Ovary (tissue), 10 donors: ENCODE measurements at places on chromosomes 11 and 22.

DNA sequence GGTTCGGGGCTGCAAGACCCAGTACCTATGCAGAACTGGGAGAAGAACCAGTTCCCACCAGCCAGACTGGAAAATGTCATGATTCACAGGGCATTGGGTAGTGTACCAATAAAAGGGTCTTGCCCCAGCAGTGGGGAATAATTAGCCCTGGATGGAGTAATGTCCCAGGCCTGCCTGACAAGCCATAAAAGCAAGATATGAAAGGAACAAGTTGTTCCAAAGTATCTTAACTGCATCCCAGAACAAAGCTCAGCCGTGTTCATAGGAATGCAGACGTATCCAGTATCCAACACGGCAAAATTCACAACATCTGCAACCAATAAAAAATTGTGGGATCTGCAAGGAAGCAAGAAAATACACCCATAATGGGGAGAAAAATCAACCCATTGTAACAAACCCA, 47.9 kb downstream of the ASCL2 start:
- H3K4me3 ChIP-seq: no peak overlapping the region
- H3K36me3 ChIP-seq: no peaks in the 10 kb centered on the region
- H3K27me3 ChIP-seq: no peaks in the 10 kb centered on the region
- no peaks in the 10 kb centered on the region for H3K4me1 ChIP-seq
- H3K27ac ChIP-seq: no peak overlapping the region

DNA sequence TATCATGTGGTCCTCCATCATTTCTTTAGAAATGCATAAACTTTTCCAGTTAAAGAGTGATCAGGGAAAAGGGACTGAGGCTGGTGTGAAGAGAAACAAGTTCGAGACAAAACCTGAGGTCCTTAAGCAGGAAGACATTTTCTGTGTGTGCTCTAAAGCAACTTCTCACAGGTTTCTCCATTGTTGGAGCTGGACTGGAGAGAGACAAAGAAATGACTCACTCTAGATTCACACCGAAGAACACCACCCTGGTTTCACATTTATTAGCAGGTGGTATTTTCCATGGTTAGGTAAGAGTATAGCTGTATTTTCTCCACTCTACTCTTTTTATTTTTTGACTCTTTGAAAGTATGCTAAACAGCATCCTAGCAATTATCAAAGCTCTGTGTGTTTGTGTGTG, 736.4 kb downstream of the KCNA4 start:
- no peaks in the 10 kb centered on the region for H3K27me3 ChIP-seq
- DNase-seq: no peak
- no peak overlapping the region for H3K27ac ChIP-seq
- H3K4me3 ChIP-seq: no peak overlapping the region
- H3K4me1 ChIP-seq: no peaks in the 10 kb centered on the region
- no peaks in the 10 kb centered on the region for H3K36me3 ChIP-seq

GRCh38 chr11:118216621-118217481, 8.0 kb downstream of the JAML start:
- no peak overlapping the region for H3K27ac ChIP-seq
- no peaks in the 10 kb centered on the region for H3K4me1 ChIP-seq
- no peak overlapping the region for H3K4me3 ChIP-seq
- DNase-seq: no peak
- H3K27me3 ChIP-seq: no peaks in the 10 kb centered on the region
- no peaks in the 10 kb centered on the region for H3K36me3 ChIP-seq

GRCh38 chr11:22761066-22761465, 68.5 kb downstream of the SVIP start:
- H3K27ac ChIP-seq: no peak overlapping the region
- no peaks in the 10 kb centered on the region for H3K27me3 ChIP-seq
- H3K4me1 ChIP-seq: no peaks in the 10 kb centered on the region
- no peak for DNase-seq
- no peaks in the 10 kb centered on the region for H3K36me3 ChIP-seq
- H3K4me3 ChIP-seq: no peak overlapping the region

DNA sequence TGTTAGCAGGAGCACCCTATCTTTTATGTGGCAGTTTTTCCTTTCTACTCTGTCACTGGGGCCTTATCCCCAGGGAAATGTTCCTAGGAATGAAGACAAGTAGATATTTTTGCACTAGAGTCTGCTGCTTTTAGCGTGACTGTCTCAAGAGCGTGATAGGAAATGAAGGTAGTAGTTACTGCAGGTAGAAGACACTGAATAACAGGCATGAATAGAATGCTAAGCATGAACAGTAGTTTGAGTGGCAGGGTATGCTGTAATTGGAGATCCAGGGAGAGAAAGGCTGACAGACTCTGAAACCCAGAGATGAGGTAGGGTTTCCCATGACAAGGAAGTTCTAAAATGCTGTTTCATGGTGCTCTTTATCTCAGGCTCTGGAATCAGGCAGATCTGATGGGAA, 475.1 kb downstream of the NELL1 start:
- no peak overlapping the region for H3K4me3 ChIP-seq
- H3K27me3 ChIP-seq: no peaks in the 10 kb centered on the region
- H3K4me1 ChIP-seq: no peaks in the 10 kb centered on the region
- no peak overlapping the region for H3K27ac ChIP-seq
- DNase-seq: no peak
- H3K36me3 ChIP-seq: no peaks in the 10 kb centered on the region
